ENCODE measurements at places on chromosomes 7 and 10.

DNA sequence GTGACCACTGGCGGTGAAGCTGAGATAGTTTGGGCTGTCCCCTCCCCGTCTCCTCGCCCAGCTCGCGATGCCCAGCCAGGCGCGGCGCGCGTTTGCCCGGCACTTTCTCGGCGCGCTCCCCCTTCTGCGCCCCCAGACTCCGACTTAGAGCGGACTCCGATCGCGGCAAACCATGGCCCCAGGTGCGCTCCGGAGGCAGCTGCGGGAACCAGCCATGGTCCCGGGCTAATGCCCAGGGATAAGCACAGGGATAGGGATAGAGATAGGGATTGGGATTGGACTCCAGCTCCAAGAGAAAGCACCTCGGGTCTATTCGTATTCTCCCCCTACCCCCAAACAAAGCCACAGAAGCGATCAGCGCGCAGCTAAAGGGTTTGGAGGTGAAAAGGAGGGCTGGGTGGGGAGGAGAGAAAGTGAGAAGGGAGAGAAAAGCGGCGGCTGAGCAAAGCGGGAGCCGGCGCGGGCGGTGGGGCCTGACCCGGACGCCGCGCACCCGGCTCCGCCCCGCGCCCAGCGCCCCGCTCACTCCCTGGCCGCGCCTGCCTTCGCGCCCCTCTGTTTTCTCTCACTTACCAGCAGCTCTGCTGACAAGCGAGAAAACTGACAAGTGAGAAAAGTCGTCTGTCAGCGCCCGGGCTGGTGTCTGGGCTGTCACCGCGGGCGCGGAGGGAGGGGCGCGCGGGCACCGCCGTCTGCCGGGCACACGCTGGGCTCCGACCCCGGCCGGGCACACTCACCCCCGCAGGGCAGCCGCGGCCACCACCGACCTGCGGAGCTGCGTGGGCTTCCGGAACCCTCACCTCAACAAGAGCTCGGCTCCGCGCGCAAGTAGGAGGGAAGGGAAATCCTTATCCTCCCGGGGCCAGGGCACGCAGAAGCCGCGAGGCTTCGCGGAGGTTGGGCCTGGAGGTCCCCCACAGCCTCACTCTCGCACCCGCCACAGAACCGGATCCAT is at the start of gene PDE1C:
PDE1C (minus strand) TSS at position 2 of the 955 bp plus-strand sequence.
- DNase-seq: no peak

GRCh38 chr10:89301232-89301631 is 614 bp upstream of the IFIT2 start:
- no peak for DNase-seq

GRCh38 chr10:43068471-43069210 is 8.2 kb upstream of the RET start:
- no peak for DNase-seq

DNA sequence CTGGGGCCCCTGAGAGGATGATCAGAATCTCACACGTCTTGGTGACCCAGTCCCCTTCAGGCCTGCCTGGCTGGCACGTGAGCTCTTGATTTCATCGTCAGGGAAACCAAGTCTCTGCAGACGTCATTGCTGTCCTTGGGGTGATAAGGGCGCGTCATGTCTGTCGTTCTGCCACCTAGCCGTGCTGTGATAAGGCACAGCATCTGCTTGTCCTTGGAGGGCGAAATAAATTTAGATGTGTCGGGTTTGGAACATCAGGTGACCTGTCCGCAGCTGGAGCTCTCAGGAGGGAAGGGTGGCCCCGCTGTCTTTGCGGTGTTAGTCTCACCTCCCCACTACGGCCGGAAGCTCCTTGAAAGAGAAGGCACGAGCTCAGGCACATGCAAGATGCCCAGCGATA is 129.2 kb downstream of the GRK5 start:
- DNase-seq: no peak

DNA sequence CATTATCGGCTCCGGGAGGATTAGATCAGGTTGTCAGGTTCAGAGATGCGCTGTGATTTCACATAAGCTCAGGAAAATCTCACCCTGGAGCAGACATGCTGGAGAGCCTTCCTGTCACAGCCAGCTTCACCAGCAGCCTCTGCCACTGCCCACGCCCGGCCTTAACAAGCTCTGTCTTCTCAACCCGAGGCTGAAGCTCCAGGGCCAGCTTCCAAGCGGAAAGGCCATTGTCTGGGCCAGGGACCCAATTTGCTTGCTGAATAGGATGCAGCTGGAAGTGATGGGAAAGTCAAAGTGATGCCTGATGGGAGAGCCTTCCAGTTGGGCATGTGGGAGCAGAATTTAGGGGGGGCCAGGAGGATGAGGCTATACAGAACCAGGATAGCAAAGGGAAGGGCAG is 36.3 kb downstream of the C10orf105 start:
- no peak for DNase-seq

DNA sequence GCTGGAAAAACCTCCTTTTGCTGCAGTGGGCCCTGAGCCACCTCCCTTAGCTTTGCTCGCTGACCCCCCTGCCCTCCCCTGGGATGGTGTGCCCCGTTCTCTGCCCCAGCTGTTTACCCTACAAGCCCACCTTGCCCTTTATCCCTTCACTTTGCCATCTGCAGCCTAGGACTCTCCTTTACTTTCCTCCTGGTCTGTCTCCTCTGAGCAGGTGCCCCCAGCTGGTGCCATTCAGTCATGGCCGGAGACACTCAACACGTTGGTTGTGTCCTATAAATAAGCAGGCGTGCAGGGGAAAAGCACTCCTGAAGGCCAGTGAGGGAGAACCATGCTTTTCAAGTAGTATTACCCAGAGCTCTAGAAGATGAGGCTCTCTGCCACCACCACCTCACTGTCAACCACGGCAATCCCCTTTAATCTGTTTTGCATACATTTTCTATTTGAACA is 6.1 kb downstream of the RASSF4 start:
- no peak for DNase-seq

- DNase-seq: no peak
Measured at GRCh38 chr10:34791947-34792346, 23.1 kb downstream of the PARD3 start.

- DNase-seq: no peak
Measured at GRCh38 chr7:41979834-41980307, 257.1 kb downstream of the GLI3 start.

- DNase-seq: no peak
Measured at GRCh38 chr7:94580601-94581000, 71.0 kb downstream of the CASD1 start.

DNA sequence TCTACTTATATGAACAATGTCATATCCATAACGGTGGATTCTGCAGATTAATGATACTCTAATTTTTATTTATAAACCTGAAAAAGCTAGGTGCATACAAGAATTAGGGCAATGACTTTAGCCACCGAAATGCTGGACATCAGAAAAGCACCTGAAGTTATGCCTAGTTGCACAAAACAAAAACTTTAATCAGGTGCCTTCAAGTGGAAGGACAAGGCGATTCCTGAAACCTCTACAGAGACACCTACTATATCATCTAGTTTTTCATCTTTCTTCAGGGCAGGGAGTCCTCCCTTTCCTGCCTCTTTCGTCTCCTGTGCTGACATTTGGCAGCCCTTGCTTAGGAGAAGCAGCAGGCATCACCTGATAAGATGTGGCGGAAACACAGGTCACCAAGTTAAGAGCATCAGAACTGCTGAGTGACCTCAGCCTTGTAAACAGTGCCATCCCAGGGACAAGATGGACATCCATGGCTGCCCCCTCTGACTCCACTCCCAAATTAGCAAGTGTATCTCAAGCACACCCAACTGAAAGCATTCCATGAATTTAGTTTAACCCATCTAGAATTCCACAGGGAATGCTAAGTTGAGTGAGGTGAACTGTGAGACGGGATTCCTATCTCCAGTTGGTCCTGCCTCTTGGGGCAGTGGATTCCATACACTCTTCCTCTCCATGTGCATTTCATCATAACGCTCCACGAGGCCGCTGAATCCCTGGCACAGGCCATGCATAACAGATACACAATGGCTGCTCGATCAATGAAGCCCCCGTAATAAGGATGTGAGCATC is 5.8 kb downstream of the ITPRIP start:
- DNase-seq: no peak

- DNase-seq: no peak
Measured at GRCh38 chr10:24885551-24886289, 66.7 kb downstream of the PRTFDC1 start.

GRCh38 chr10:127527891-127528290 is 21.2 kb upstream of the NPS start:
- peak; percentile 2 for DNase-seq

GRCh38 chr10:121155742-121156474 is 304.7 kb downstream of the WDR11 start:
- no peak for DNase-seq

DNA sequence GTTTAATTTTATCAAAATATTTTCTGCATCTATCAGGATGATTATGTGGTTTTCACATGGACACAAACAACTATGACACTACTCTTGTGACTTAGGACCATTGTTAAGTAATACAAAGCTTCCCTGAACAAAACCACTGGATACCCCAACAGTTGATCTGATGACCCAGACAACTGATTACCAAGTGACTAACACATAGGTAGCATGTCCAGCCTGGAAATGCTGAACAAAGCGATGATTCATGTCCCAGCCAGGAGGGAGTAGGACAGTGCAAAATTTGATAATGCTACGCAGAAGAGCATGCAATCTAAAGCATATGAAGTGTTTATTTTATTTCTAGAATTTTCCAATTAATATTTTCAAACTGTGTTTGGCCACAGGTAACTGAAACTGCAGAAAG is 8.9 kb upstream of the PNLIP start:
- no peak for DNase-seq

- DNase-seq: no peak
Measured at GRCh38 chr10:88236121-88236743, 346.9 kb downstream of the RNLS start.

GRCh38 chr7:34145603-34146002 is 240.3 kb downstream of the BMPER start:
- DNase-seq: no peak

GRCh38 chr7:22220941-22221340 is 136.0 kb downstream of the RAPGEF5 start:
- DNase-seq: no peak

DNA sequence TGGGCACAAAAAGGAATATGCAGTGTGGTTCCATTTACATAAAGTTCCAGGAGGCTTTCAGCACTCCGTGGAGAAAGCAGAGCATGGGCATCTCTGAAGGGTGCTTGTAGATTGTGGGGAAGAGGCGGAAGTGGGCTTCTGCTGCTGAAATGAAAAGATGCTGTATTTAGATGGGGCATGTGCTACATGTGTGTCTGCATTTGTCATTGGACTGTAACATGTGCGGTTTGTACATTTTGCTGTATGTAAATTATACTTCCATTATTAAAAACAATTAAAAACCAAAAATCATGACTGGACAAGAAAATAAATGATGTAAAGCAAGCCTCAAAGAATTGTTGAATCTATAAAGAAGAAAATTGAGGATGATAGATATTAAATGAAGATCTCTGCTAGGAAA is 334.0 kb downstream of the WDR37 start:
- DNase-seq: no peak

DNA sequence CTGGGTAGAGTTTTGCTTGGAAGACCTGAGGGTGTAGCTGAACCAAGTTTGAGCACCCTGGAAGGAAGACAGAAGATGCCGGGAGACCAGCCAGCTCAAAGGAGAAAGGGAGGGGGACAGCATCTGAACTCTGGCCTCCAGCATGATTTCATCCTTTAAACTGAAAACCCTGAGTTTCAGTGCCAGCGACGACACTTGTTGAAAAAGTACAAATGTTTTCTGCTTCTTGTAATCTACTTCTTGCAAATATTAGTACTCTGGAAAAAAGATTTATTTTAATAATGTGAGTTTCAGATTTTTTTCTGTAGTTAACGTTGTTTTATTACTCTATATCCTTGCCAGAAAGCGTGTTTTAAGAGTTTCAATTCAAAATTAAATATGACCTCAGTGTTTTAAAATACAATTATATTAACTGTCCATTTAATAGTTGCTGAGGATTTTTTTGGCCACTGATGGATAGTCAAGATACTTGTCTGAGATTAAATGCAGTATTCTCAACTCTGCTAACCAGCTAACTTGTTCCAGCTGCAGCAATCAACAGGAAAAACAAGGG is 227.7 kb downstream of the MGMT start:
- no peak for DNase-seq

- no peak for DNase-seq
Measured at GRCh38 chr7:117273814-117274225, 49.0 kb downstream of the WNT2 start.

DNA sequence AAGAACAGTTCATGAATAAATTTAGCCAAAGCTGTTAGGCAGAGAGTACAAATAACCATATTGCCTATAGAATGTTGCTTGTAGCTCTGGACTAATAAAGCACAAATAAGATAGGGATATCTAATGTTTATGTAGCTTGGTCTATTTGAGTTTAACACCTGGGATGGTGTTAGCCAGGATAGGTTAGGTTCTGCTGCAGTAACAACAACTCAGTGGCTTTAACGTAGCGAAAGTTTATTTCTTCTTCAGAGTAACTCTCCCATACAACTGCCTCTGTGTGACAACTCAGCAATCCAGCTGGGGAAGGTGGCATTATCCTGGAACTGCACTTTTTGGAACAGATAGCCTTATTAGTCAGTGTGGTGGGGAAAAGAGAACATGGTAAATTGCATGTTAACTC is 52.2 kb upstream of the STEAP4 start:
- no peak for DNase-seq

DNA sequence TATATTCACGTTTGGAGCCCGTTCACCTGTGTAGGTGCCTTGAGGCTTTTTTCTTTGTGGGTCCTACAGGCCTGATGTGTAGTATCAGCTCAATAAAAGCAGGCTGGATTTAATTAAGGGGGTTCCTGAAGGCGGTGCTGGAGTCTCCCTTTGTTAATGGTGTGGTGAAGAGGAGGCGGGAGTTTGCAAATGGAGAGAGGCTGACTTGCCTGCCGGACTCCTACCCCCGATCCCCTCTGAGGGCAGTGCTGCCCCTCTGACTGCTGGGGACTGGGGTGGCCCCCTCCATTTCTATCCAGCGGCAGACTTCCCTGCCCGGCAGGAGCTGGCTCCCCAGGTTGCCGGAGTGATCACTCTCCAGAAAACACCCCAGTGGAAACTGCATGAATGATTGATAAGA is 45.1 kb downstream of the ZMIZ1 start:
- DNase-seq: no peak

DNA sequence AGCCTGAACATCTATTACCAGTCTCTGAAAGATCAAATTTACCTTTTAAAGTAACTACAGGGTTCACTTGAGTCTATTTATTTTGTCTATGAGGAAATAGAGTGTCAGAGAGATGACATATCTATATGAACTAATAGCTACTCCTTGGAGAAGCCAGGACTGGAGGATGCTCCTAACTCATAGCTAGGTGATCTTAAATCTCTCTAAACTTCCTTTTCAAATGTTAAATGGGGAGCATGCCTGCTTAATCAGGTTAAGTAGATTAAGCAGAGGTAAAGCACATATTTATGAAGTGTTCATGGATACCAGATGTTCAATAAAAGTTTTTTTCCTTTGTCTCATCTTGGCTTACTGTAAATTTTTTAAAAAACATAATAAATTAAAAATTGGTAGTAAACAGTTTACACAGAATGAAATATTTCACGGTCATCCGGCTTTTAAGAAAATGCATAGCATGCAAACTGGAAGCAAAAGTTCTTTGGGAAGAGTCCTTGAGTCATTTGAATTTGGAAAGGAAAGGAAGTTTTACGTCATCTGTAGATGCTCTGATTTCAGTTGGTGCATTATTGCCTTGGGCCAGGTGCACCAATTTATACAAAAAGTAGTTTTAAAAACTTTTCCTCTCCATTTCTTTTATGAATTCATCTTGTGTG is 155.1 kb downstream of the BICC1 start:
- no peak for DNase-seq

GRCh38 chr7:129123510-129123857 is 21.0 kb upstream of the TSPAN33 start:
- DNase-seq: no peak
